ENCODE measurements at places on chromosomes 6 and 20. TPM values are rescaled to one million over a fixed set of nuclear protein-coding genes. Genes with fewer than 3 reads are reported as not detected.

The PARD6B gene
- total RNA-seq: 2.8 TPM

The HSPA1L gene
- total RNA-seq: 1.1 TPM

The SPDEF gene
- total RNA-seq: not detected

The TRIM15 gene
- total RNA-seq: not detected

The RGS17 gene
- 3.4 TPM for total RNA-seq

The ENPP1 gene
- 40.5 TPM for total RNA-seq

The RSPO3 gene
- total RNA-seq: 2.3 TPM

The CDC5L gene
- total RNA-seq: 21.7 TPM

The ELOVL2 gene
- total RNA-seq: 0.41 TPM

The BCAS4 gene
- total RNA-seq: 10.2 TPM

The SLC26A8 gene
- 0.28 TPM for total RNA-seq

The ACTL10 gene
- total RNA-seq: 2.6 TPM

The TCF15 gene
- total RNA-seq: not detected

The LY6G6F gene
- total RNA-seq: not detected

The CARMIL1 gene
- 63.0 TPM for total RNA-seq

The CFAP206 gene
- 2.8 TPM for total RNA-seq

- H3K27me3 ChIP-seq: no peaks in the 10 kb centered on the region
- no peaks in the 10 kb centered on the region for H3K36me3 ChIP-seq
- no peak for DNase-seq
- H3K4me1 ChIP-seq: no peaks in the 10 kb centered on the region
- no peak overlapping the region for H3K4me3 ChIP-seq
Measured at GRCh38 chr6:113292646-113293422, 564.3 kb upstream of the MARCKS start.

DNA sequence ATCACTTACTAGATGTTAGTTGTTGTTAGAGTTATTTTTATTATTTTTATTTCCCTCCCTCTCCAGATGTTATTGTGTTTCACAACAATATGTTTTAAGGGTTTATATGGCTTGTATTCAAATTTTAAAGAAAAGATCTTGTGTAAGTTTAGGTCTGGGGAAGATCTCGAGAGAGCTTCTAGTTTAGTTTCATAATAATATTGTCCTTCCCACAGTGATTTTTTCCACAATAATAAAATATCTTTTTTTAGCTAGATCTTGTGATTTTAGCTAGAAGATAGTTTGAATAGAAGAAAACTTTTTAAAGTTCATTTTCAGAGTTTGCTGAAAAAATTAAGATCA lies 55.0 kb downstream of the ADGRG6 start:
- H3K36me3 ChIP-seq: no peaks in the 10 kb centered on the region
- H3K27ac ChIP-seq: no peak overlapping the region
- H3K4me1 ChIP-seq: peaks cover 2% of the 10 kb centered on the region

GRCh38 chr6:131146865-131147264 lies 11.6 kb downstream of the AKAP7 start:
- no peak overlapping the region for H3K4me3 ChIP-seq
- no peaks in the 10 kb centered on the region for H3K4me1 ChIP-seq
- no peak overlapping the region for H3K27ac ChIP-seq
- no peaks in the 10 kb centered on the region for H3K36me3 ChIP-seq
- no peaks in the 10 kb centered on the region for H3K27me3 ChIP-seq
- no peak for DNase-seq

DNA sequence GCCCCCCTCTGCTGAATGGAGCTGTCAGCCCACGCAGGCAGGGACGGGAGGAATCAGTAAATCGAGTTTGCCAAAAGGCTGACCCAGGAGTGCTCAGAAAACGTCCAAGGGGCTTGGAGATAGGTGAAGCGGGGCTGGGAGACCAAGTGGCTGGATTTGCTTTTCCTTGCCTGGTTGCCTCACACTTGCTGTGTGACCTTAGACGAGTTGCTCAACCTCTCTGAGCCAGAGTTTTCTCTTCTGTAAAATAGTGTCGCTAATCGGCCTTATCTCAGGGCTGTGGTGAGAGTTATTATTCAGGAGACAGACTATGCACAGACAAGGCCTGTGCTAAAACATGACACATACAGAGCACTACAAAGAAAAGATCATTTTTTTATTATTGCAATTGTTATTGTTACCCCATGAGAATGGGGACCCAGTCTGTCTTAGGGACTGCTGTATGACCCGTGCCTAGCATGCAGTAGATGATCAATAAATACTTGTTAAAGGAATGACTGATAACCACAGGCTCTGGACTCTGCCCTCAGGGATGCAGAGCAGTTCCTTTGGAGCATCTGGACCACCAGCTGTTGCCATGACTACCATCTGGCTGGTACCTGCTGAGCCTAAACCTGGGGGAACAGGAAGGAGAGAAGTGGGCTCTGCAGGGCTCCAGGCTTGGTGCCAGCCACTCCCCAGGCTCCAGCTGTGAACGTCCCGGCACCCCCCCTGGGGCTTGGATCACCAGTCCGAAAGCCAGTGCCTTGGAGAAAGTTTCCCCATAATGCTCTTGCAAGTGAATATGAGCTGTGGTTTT lies 901 bp downstream of the KCNK15 start:
- peaks cover 5% of the 10 kb centered on the region for H3K36me3 ChIP-seq
- peak overlapping the region; percentile 76 for H3K4me3 ChIP-seq
- peak overlapping the region; percentile 85 for H3K27ac ChIP-seq

DNA sequence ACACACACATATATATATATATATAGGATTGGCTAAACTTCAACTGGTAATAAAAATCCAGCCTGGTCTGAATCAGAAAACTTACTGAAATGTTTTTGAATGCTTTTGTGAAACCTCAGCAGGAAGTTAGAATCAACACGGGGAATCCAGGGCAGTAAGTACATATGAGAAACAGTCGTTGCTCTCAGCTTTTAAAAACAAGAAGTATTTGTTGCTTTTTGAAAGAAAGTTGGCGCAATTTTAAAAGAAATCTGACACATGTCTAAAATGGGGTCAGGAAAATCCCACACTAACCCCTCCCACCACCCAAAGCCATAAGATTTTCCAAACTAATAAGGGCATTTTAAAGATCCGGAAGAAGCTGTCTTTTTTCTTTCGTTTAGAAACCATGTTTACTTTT lies 11.5 kb upstream of the CCDC170 start:
- no peaks in the 10 kb centered on the region for H3K27me3 ChIP-seq
- peak overlapping the region; percentile 60 for H3K4me3 ChIP-seq
- H3K4me1 ChIP-seq: peaks cover 8% of the 10 kb centered on the region
- DNase-seq: no peak
- no peaks in the 10 kb centered on the region for H3K36me3 ChIP-seq

- no peaks in the 10 kb centered on the region for H3K27me3 ChIP-seq
- no peak overlapping the region for H3K4me3 ChIP-seq
- no peaks in the 10 kb centered on the region for H3K4me1 ChIP-seq
Measured at GRCh38 chr6:42766163-42766670, 15.6 kb upstream of the BICRAL start.

- DNase-seq: no peak
- H3K27me3 ChIP-seq: no peaks in the 10 kb centered on the region
- peak overlapping the region; percentile 87 for H3K27ac ChIP-seq
- H3K4me1 ChIP-seq: peaks cover 72% of the 10 kb centered on the region
- H3K36me3 ChIP-seq: no peaks in the 10 kb centered on the region
- H3K4me3 ChIP-seq: peak overlapping the region; percentile 78
Measured at GRCh38 chr6:35018746-35019145, 122.4 kb downstream of the TCP11 start.

- H3K27me3 ChIP-seq: no peaks in the 10 kb centered on the region
- no peak for DNase-seq
- H3K27ac ChIP-seq: no peak overlapping the region
- H3K4me1 ChIP-seq: no peaks in the 10 kb centered on the region
Measured at GRCh38 chr6:113205553-113205952, 651.6 kb upstream of the MARCKS start.

DNA sequence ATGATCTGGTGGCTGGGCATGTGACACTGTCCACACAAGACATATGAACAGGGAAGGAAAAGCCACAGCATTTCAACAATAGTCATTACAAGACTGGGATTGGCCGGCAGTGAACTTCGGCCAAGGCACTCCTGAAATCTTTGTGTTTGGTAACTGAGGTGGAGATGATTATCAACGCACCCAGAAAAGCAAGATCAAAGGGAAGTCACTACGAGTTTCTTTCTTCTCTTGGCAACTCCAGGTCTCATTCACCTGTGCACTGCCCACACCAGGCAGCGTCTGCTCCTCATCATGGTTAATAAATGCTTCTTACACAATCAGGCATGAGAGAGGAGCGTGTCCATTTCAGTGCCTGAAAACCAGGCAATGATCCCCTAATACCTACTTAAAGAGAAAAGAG lies 20.5 kb upstream of the FOXC1 start:
- DNase-seq: no peak
- no peaks in the 10 kb centered on the region for H3K27me3 ChIP-seq
- no peak overlapping the region for H3K27ac ChIP-seq
- no peaks in the 10 kb centered on the region for H3K4me1 ChIP-seq

DNA sequence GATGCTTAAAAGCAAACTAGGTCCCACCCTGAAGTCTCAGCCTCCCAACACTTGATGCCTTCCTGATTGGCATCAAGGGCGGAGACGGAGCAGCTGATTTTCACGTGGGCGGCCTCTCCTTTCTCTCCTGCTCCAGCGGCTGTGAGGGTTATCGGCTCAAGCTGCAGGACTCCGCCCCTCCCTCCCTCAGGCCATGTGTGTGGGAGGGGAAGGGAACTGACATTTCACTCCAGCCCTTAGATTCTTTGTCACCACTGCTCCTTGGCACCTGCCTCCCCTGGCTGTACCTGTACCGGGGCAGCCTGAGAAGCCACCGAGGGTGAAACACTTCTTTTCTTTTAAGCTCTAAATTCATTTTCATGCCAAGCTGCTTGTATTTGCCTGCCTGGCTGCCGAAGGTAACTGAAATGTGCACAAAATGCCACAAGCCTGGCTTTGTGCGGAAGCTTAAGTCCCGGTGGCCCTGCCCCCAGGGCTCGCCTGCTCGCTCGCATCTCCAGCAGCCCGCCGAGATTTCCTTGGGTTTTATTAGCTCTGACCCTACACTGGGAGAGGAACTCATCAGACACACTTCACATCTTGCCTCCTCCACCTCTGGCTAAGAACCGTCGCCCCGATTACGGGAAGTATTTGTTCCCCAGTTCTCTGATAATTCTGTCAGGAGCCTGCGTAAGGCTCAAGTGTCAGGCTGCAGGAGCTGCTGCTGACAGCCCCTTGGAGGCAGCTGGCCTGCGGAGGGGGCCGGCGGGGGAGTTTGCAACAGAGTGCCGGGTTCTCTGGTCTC lies 9.6 kb upstream of the CPNE5 start:
- DNase-seq: no peak
- no peaks in the 10 kb centered on the region for H3K27me3 ChIP-seq
- no peaks in the 10 kb centered on the region for H3K36me3 ChIP-seq

GRCh38 chr6:167350731-167351655 lies 26.1 kb downstream of the TTLL2 start:
- no peaks in the 10 kb centered on the region for H3K27me3 ChIP-seq
- H3K27ac ChIP-seq: no peak overlapping the region
- no peak for DNase-seq

GRCh38 chr6:165557674-165558073 lies 105.4 kb downstream of the PDE10A start:
- no peaks in the 10 kb centered on the region for H3K4me1 ChIP-seq
- DNase-seq: no peak
- H3K4me3 ChIP-seq: no peak overlapping the region
- H3K36me3 ChIP-seq: no peaks in the 10 kb centered on the region

GRCh38 chr6:139777202-139777970 lies 402.9 kb upstream of the CITED2 start:
- H3K4me1 ChIP-seq: no peaks in the 10 kb centered on the region
- no peaks in the 10 kb centered on the region for H3K27me3 ChIP-seq
- no peak overlapping the region for H3K4me3 ChIP-seq
- H3K36me3 ChIP-seq: no peaks in the 10 kb centered on the region
- DNase-seq: no peak

- H3K27ac ChIP-seq: no peak overlapping the region
- no peaks in the 10 kb centered on the region for H3K27me3 ChIP-seq
- DNase-seq: peak; percentile 60
- H3K4me3 ChIP-seq: no peak overlapping the region
- peaks cover 7% of the 10 kb centered on the region for H3K4me1 ChIP-seq
Measured at GRCh38 chr20:17898548-17898994, 70.0 kb downstream of the SNX5 start.

DNA sequence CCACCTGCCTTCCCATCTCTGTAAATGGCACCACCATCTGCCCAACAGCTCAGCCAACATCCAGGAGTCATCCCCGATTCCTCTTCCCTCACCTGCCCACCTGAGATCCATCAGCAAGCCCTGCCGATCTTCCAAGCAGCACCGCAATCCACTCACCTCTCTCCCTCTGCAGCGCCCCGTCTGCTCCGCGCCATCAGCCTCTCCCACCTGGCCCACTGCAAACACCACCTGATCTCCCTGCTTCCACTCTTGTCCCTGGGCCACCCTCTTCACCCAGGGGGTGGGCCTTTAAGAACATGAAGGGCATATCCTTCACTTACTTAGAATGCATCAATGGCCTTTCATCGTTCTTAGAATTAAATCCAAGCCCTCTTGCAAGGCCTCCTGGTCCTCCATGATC lies 457.3 kb upstream of the SULF2 start:
- H3K4me3 ChIP-seq: no peak overlapping the region
- no peak for DNase-seq
- no peak overlapping the region for H3K27ac ChIP-seq

GRCh38 chr6:23454080-23454976 lies 671.7 kb upstream of the NRSN1 start:
- H3K36me3 ChIP-seq: no peaks in the 10 kb centered on the region
- DNase-seq: no peak
- H3K4me3 ChIP-seq: no peak overlapping the region
- H3K4me1 ChIP-seq: no peaks in the 10 kb centered on the region
- H3K27ac ChIP-seq: no peak overlapping the region
- no peaks in the 10 kb centered on the region for H3K27me3 ChIP-seq

DNA sequence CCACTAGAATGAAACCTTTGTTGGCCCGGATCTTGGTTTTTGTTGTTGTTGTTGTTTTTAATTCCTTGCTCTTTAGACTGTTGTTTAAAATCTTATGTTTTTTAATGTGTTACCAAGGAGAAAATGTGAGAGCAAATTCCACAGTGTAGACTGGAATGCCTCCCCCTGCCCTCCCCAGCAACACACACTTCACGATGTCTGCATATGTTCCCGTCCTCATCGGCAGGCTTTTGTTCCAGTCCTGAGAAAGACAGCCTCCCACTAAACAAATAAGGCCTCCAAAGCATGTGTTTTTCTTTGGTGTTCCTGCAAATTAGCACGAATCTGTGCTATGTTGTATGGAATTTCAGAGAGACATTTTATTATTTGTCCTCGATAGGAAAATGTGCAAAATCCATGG lies 263.3 kb upstream of the QKI start:
- no peak overlapping the region for H3K27ac ChIP-seq
- H3K36me3 ChIP-seq: no peaks in the 10 kb centered on the region
- no peaks in the 10 kb centered on the region for H3K4me1 ChIP-seq
- H3K27me3 ChIP-seq: no peaks in the 10 kb centered on the region

- H3K27me3 ChIP-seq: no peaks in the 10 kb centered on the region
- no peak overlapping the region for H3K4me3 ChIP-seq
- H3K36me3 ChIP-seq: no peaks in the 10 kb centered on the region
- no peak for DNase-seq
- H3K4me1 ChIP-seq: no peaks in the 10 kb centered on the region
Measured at GRCh38 chr20:32967961-32968457, 36.2 kb downstream of the SUN5 start.

GRCh38 chr20:63552481-63553249 lies 1.3 kb upstream of the FNDC11 start:
- H3K4me1 ChIP-seq: peaks cover 5% of the 10 kb centered on the region
- H3K4me3 ChIP-seq: peak overlapping the region; percentile 77
- peaks cover 8% of the 10 kb centered on the region for H3K27me3 ChIP-seq
- no peak overlapping the region for H3K27ac ChIP-seq

Measured in thoracic aorta (tissue), 2 donors.